ENCODE measurements at places on chromosomes 12 and 14. TPM values are rescaled to one million over a fixed set of nuclear protein-coding genes. Genes with fewer than 3 reads are reported as not detected.

JPH4 gene
- not detected for total RNA-seq

TSPAN9 gene
- total RNA-seq = 16.7 TPM

FLRT2 gene
- total RNA-seq = 3.3 TPM

AVPR1A gene
- total RNA-seq = not detected

Data from A549 treated with CpdA at 1 μM for 4 hours (cell line).